ENCODE measurements at places on chromosomes 3 and 15.

- no peak for DNase-seq
Measured at GRCh38 chr3:66593978-66594377, 93.2 kb upstream of the LRIG1 start.

DNA sequence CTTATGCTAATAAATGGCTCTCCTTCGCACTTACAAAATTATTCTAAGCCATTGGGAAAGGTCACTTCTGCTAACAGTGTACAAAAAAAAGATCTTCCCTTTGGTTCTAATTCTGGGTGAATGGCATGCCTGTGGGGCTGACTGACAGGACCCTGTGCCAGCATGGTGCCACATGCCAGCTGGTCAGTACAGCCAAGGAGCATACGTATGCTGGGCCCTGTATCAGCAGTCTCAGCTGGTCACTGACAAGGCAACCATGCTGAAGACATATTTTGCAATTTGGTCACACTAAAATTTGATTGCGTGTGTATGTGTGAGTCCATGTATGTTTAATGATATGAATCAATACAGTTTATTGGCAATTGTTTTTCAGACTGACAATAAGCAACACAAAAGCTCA lies 246.1 kb downstream of the TBL1XR1 start:
- no peak for DNase-seq

DNA sequence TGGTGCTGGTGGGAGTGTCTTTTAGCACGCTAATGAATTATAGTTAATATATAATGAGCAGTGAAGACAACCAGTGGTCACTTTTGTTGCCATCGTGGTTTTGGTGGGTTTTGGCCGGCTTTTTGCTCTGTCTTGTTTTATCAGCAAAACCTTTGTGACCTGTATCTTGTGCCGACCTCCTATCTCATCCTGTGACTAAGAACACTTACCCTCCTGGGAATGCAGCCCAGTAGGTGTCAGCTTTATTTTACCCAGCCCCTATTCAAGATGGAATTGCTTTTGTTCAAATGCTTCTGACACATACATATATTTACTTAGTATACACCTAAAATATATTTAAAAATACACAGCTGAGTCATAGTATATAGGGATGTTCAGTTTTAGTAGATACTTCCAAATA lies 770.3 kb downstream of the PDCD6IP start:
- DNase-seq, result no peak

DNA sequence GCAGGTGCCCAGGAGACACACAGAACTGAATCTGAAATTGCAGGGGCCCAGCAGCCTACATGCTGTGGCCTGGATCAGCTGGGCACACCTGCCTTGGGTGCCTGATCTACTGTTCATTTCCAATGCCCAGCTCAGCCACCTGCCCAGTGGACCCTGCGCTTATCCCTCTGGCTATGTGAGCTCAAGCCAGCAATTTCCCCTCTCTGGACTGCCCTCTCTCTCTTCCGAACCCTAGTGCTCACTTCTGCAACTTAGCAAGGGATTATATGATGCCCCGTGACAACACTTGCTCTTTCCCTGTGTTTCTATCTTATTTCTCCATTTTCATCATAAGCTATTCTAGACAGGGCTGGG lies 276.0 kb downstream of the UACA start:
- DNase-seq, result no peak

DNA sequence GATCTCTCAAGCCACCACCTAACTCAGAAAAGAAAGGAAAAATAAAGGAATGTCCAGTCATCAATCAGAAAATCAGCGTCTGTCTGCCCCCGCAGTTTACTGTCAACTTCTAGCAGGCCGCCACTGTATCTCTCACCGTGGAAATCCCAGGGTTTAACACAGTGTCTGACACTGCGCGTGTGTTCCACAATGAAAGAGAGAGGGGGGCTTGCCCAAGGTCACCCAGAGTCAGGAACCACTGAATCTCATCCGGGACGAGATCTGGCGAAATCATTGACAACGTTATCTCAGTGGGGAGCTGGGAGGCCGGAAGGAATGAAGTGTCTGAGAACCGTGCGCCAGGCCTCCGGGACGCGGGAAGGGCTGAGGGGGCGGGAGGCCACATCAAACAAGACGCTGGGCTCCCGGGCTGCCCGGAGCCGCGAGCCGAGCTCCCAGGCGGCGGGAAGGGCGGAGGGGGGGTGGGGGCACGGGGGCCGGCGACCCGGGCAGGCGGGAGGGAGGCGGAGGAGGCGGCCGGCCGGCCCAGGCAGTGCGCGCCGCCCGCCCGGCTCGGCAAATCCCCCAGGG lies 2.2 kb upstream of the HES1 start:
- no peak for DNase-seq

DNA sequence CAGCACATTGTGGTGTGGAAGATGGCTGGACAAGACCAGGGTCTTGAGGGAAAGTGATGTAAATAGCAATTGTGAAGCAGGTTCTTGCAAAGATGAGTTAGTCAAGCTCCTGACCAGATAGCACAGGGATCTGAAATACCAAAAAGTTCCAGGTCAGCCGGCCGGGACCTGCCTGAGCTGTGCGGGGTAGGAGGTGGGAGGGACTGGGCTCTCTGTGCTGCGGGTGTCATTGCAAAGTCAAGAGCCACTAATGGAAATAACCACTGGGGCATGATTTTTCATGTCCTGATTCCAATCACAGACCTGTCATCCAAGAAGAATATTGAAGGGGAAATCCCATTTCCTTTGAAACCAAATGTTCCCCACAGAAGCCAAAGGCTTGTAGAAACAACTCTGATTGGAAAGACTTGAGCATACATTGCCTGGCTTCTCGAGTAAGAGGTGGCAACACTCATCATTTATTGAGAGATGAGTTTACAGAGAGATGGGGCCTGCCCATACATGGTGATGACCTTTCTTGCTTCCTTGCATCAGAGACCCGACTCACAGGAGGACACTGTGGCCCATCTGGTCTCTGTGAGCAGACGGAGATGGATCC lies 44.2 kb upstream of the KY start:
- no peak for DNase-seq

DNA sequence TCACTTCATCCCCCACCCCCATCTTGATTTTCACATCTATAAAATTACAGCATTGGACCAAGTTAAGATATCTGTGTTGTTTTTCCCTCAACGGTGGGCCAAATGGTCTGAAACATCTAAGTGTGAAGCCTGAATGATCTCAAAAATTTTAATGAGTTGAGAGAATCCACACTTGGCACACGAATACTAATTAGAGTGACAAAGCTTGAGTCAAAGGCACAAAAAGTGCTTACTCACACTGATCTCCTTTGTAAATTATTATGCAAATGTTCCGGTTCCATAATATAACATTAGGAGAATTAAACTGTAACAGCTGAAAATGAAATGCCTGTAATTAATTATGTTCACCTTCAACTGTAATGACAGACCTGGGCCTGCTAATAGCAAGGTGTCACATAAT lies 33.6 kb downstream of the GPR176 start:
- no peak for DNase-seq

DNA sequence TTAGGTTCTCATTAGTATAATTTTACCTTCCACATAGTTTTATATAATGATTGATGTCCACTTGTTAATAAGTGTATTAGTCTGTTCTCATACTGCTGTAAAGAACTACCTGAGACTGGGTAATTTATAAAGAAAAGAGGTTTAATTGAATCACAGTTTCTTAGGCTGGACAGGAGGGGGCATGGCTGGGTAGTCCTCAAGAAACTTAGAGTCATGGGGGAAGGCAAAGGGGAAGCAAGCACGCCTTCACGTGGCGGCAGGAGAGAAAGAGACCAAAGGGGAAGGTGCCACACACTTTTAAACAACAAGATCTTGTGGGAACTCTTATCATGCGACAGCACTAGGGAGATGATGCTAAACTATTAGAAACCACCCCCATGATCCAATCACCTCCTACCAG lies 19.2 kb downstream of the DZIP3 start:
- no peak for DNase-seq

GRCh38 chr15:45287390-45287956 lies 35.4 kb downstream of the SLC28A2 start:
- no peak for DNase-seq

GRCh38 chr3:172317984-172318383 lies 130.3 kb downstream of the GHSR start:
- DNase-seq, result no peak

GRCh38 chr15:89143503-89144162 lies 55.4 kb downstream of the ABHD2 start:
- no peak for DNase-seq

- DNase-seq, result no peak
Measured at GRCh38 chr15:56767315-56767714, 34.0 kb upstream of the ZNF280D start.

DNA sequence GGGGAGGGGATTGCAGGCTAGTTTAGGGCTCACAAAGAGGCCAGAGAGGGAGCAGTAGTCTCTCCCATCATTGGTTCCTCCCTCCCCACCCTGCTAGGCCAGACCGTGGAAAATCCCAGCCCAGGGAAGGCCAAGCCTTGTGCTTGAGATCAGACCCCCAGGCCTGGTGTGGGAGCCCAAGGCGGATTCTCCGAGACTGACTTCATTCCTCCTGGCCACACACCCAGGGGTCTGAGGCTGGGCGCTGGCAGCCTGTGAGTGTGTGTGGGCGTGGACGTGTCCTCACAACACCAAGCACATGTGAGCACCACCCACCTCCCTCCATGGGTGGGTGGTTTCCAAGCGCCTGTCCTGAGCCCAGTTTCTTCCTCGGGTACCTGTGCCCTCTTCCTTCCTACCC lies 4.1 kb downstream of the LOXL1 start:
- no peak for DNase-seq

GRCh38 chr15:80694611-80695098 lies 455 bp upstream of the ABHD17C start:
- peak; percentile 13 for DNase-seq

DNA sequence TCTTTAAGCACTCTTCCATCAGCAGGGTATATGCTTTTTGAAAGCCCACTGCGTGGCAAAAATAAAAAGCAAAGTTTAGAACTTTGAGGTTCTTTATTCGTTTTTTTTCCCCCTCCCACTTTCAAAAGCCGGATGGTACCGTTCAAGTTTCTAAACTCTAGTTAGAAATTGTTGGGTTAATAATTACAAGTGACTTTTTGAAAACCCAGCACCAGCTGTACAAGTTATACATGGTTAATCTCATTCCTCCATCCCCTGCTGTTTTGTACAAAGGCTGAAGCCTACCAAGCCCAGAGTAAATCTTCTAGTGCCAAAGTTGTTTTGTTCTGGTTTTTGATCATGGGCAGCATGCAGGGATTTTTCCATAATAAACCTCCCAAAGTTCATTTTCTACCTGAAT lies 48.6 kb downstream of the WDR72 start:
- no peak for DNase-seq

DNA sequence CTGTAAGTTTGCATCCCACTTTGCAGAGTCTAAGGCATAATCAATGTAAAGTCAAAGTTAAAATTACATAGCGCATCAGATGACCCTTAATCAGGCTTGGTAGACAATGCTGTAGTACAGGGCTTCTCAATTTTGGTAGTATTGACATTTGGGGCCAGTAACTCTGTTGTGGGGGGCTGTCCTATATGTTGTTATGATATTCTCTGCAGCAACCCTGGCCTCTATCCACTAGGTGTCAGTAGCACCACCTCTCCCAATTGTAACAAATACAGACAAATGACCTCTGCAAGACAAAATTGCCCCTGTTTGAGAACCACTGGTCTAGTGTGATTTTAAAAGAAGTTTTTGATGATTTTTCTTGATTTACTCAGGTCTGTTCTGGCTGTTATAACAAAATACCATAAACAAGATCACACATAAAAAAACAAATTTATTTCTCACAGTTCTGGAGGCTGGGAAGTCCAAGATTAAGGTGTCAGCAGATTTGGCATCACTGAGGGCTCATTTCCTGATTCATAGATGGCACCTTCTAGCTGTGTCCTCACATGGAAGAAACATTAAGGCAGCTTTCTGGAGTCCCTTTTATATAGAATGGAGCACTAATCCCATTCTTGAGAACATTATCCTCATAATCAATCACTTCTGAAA lies 37.6 kb upstream of the SLC9A9 start:
- no peak for DNase-seq

GRCh38 chr15:101004986-101005747 lies 86.0 kb downstream of the LRRK1 start:
- DNase-seq, result no peak

DNA sequence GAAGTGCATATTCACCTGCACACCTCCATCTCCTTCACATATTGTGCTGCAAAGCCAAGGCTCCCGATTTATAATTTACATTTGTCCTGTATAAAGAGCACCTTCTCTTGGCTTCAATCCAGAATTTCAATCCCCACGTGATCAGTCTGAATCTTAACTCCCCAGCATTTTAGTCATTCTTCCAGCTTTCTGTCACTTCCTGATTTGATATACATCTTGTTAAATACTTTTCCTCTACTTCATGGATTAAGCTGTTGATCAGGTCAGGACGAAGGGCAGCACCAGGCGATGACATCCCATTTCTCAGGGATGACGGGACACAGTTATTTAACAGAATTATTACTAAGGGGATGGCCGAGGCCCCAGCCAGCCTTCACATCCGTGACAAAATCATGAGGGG lies 212.5 kb downstream of the EPHB1 start:
- no peak for DNase-seq

DNA sequence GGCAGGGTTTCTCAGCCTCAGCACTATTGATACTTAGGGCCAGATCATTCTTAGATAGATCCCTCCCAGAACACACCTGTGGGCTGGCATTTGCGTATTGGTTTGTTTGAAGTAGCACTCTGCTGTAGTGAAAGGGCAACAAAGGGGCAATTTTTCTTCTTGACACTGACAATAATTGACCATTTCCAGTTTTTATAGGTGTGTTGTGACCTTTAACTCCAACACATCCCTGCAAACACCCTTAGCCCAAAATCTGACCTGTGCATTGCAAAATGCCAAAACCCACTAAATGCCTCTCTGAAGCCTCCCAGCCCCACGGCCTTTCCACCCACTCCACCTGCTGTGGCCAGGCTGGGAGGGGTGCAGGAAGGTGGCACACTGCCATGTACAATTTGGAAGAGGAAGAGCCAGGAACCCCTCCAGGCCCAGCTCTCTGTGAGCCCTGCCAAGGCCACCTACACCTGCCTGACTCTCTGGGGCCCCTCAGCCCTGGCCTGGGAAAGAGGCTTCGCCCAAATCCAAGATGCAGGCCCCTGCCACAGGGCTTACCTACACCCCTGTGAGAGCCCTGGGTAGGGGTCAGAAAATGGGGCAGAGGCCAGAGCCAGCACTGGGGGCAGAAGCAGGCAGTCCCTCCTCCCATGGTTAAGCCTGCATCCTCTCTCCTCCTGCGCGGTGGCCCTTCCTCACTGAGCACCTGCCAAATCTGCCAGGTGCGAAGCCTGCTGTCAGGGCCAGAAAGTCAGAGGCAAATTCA lies 9.6 kb upstream of the CYP11A1 start:
- DNase-seq, result no peak

GRCh38 chr15:38685686-38686339 lies 121.2 kb upstream of the RASGRP1 start:
- no peak for DNase-seq
